Stimulated activated CD4-positive, alpha-beta T cell treated with anti-CD3 and anti-CD28 coated beads, Interleukin-2, amount 100 ng/mL, for 48 hours (primary cell): ENCODE measurements at places on chromosomes 5 and 9.
A peak's percentile ranks its signal among the peaks of the same experiment; 100 is the strongest.

- DNase-seq: no peak
These were observed 195.7 kb downstream of the DCP2 start for GRCh38 chr5:113172231-113172826.

DNA sequence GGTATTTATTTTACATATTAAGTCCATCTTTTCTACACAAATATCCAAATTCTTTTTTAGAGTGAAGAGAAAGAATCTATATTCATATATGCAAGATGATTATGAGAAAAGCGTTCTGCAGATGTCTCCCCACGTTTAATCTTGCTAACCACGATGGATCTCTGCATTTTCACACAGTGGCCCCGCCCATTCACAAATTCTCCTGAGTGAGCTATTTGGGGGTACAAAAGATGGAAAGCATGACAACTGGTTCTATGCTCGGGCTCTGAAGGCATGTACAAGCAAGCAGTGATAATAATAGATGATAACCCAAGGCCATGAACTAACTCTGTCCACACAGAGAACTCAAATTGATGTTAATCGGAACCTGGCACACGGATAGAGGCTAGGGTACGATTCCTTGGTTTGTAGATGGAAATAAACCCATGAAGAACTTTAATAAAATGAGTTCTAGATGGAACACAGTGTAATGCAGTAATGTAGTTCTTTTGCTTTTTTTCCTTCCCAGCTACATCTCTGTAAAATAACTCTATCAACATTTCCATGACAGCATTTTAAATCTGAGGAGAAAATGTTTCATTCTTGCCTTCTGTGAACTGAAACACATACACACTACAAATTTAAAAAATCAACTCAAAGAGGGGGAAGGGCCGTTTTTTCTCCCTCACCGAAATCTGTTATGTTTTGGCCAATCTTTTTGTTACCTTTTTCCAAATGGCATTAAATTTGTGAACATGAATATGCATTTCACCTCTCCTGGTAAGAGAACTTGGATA lies 851.7 kb upstream of the DMAC1 start:
- no peak for DNase-seq

GRCh38 chr9:91420501-91421127 lies 3.0 kb downstream of the NFIL3 start:
- DNase-seq: no peak

GRCh38 chr5:143401227-143402016 lies 2.1 kb downstream of the NR3C1 start:
- no peak for DNase-seq

- peak; percentile 20 for DNase-seq
These were observed 73.8 kb upstream of the ITGA2 start for GRCh38 chr5:52915176-52915875.

- DNase-seq: no peak
These were observed 7.0 kb upstream of the DCTN4 start for GRCh38 chr5:150765799-150766169.

- no peak for DNase-seq
These were observed 316.1 kb downstream of the PSAT1 start for GRCh38 chr9:78613006-78613405.

DNA sequence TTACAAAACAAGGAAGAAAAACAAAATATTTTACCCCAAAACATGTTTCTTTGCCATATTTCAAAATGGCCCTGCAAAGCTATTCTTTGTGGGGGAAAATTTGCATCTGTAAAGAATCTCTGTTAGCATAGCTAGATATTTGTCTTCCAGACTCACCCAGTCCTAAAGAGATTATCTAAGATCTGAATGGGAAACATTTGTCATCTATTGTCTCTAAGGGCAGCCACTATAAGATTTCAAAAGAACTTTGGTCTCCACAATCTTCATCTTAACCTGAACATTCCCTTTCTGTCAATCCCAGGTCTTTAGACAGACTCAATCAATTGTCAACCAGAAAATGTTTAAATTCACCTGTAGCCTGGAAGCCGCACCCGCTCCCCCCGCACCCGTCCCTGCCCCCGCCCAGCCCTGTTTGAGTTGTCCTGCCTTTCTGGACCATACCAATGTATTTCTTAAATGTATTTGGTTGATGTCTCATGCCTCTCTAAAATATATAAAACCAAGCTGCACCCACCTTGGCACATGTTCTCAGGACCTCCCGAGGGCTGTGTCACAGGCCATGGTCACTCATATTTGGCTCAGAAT lies 330.6 kb downstream of the RAB3C start:
- DNase-seq: no peak

GRCh38 chr9:97425336-97425972 lies 13.6 kb downstream of the TDRD7 start:
- no peak for DNase-seq

DNA sequence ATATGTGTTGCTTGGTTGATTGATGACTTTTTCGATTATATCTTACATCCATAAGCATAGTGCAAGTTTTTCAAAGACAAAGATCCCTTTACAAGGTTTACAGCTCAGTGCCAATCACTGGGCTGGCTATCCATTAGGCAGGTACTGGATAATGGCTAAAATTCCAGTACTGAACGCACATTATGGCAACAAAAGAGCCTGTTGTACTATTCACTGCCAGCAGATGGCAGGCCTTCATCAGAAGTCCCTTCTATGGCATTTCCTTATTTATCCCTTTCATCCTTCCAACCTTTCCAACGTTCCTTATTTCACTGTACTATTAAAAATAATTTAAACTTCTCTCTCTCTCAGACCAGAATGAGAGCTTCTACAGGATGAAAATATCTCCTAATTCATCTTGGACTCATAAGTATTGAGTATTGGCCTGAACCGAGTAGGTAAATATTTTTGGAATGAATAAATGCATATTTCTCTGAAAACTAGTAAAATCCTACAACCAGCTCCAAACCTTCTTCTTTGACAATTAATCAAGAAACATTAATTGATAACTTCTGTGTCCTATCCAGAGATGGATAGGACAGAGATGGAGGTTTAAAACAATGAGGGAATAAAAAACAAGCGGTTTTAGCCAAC lies 6.7 kb upstream of the WNT8A start:
- DNase-seq: peak; percentile 37

DNA sequence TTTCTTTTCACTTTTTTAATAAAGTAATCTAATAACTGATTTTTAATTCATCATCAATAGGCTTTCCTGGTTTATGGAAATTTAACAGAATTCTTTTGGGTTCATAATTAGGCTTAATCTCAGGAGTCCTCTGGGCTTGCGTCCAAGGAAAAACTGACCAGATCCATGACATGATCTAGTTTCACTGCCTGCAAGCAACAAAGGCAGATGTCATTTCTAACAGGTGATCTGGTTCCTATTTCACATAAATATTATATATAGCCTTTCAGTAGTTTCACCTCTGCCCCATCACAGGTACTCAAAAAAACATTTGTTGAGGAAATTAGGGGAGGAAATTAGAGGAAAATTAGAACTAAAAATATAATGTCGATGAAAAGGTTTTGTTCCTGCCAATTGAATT lies 126.4 kb downstream of the FBXL17 start:
- no peak for DNase-seq

DNA sequence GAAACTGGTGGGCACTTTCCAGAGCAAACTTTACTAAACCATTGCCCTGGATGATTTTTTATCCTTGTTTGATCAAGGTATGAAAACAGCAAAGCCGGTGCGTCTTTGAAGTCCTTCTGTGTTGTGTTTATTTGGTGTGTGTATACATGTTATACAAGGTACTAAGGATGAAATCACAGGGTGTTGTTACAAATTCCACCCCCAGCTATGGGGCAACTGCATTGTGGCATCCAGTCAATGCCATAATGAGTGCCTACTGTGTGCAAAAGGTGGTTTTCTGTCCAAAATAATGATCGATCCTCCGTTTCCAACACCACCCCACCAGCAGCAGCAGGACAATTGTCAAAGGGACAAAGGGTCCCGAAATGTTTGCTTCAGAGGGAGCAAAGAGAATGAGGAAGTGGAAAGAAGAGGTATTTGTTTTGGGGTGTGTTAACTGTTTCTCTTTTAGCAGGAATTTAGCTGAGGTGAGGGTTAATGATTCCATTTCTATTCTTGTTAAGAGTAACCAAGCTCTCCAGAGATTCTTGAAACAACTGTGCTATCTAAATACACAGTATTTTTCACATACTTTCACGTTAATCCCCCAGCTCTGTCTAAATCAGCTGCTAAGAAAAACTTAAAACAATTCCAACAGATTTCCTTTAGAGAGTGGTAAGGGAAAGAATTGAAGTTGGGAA lies 568.7 kb upstream of the KLF4 start:
- no peak for DNase-seq

DNA sequence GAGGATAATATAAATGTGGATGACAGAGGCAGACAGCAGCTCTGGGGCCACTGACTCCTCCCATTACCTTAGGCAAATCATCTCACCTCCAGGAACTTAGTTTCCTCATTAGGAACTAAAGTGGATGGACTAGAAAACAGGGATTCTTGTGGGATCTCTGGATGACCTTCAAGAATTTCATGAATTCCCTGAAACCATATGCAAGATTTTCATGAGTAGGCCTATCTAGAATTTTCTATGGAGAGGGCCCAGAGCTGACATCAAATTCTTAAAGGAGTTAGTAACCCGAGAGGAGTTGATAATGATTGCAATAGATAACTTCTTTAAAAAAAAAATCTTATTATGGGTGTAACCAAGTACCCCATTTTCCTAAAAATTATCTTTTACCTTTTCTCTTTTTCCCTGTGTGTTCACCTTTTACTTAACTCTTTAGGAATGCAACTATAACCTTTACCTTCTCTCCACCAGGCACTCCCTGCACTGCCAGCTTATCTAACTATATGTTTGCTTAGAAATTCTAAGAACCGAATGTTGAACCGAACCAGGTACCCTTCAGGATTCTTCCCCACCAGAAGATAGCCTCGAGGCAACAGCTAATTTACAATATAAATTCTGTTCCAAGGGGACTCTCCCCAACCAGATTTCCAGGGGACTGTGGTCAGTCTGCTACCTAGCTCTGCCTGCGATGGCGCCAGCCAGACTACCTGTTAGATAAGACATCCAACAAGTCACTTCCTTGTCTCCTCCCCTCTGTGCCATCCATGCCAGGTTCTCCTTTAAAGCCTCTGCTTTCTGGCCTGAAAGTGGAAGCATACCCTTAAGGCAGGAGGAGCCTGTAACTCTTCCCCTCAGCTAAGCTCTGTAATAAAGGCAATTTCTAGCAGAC lies 86.0 kb downstream of the GCNT4 start:
- no peak for DNase-seq

- no peak for DNase-seq
These were observed 23.2 kb downstream of the LPCAT1 start for GRCh38 chr5:1500411-1501091.

DNA sequence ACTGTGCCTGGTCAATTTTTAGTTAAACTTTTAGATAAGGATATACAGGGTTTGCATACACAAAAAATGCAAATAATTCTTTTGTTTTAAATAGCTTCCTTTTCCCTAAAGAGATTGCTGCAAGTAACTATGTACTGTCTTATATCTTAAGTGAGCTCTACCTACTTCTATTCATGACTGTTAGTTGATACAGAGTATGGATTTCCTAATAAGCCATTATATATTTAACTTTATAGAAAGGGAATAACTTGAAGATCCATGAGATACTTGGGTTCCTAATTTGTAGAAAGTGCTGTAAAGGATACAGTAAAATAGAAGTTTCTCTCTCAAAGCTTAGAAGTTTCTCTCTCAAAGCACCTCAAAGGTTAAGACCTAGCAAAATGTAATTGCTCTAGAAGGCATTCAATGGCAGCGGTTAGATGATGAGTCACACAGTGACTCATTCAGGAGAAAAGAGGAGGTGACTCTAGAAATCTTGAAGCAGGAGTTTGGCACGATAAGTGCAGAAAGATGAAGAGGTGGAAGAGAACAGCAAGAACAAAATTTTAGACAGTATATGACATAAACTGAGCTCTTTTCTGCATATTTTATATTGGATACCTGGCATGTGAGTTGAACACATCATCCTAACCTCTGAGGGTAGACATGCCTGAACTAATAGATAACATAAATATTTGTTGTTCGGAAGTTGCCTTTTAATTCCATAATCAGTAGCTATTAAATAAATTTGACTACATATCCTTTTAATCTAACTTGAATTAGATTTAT lies 5.5 kb upstream of the DNAJC21 start:
- no peak for DNase-seq

DNA sequence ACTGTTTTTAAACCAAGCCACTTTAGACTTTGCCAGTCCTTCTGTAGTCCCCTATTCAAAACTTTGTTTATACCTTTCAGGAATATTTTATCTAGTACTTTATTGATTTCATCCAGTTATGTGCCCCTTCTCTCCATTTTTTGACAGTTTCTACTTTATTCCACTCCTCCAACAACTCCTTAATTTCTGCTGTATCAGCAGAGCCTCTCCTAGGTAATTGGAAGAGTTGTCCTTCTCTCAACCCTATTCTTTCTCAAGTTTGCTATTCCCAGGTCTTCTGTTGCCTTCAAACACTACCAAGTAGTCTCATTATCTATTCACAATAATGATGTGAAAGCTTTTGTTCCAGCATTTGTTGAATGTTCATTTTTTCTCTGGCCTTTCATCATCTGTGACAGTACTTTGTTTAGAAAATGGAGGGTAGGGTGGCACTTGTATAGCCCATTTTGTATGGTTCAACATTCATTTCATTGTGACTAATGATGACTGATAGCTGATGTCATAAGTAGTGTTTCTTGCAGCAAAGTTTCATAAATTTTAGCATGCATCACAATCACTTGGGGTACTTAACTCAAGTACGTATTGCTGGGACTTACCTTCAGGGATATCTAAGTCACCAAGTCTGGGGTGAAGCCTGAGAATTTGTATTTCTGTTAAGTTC lies 204.4 kb upstream of the DMRT1 start:
- no peak for DNase-seq

DNA sequence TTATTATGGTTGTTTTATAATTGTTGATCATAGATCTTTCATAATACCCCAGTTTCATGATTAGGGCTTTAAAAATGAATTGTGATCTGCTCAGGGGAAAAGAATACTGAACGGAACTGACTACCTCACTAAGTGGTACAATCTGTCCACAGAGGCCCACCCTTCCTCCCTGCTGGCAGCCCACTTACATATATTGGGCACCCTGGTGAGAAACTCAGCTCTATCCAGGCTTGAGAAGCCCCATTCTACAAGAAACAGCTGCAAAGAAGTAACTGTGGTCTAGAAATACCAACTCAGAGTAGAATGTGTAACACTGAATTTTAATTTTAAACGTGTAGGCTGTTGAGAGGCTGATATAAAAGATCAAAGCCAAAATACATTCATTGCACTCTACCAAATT lies 46.9 kb downstream of the TSSK1B start:
- no peak for DNase-seq

- DNase-seq: no peak
These were observed 40.5 kb downstream of the CDO1 start for GRCh38 chr5:115775999-115776398.

GRCh38 chr9:78904686-78905085 lies 607.8 kb downstream of the PSAT1 start:
- DNase-seq: no peak

DNA sequence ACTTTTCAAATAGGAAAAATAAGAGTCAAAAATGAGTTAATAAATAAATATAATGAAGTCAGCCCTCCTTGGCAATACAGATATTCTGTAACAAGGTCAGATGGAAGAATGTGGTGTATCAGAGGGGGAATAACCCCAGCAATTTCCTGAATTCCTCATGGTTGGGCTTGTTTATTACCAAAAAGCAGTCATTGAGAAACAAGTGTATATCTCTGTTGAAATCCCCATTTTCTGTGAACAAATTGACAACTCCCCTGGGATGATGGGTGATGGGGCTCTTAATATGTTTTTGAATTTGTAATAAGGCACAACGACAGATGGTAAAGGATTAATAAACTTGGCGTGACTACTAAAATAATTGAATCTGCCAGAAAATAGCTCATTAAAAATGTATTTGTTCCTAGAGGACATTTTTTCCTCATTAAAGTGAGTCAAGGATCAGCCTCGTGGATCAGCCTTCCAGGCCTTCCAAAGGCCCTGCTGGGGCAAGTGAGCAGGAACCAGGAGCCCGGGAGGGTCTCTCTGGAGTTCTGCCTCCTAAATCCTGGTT lies 34.2 kb downstream of the THBS4 start:
- DNase-seq: no peak
